ENCODE measurements at places on chromosomes 5 and 9. TPM values are rescaled to one million over a fixed set of nuclear protein-coding genes. Genes with fewer than 3 reads are reported as not detected.

MLLT3 gene
- 26.8 TPM for polyA plus RNA-seq

PCSK5 gene
- 15.9 TPM for polyA plus RNA-seq

GPSM1 gene
- 41.2 TPM for polyA plus RNA-seq

NMUR2 gene
- 0.09 TPM for polyA plus RNA-seq

GRCh38 chr5:109421956-109422355 is 12.2 kb upstream of the PJA2 start:
- DNase-seq = no peak

- peak; percentile 48 for DNase-seq
Measured at GRCh38 chr9:119533504-119533903, 164.3 kb upstream of the BRINP1 start.

DNA sequence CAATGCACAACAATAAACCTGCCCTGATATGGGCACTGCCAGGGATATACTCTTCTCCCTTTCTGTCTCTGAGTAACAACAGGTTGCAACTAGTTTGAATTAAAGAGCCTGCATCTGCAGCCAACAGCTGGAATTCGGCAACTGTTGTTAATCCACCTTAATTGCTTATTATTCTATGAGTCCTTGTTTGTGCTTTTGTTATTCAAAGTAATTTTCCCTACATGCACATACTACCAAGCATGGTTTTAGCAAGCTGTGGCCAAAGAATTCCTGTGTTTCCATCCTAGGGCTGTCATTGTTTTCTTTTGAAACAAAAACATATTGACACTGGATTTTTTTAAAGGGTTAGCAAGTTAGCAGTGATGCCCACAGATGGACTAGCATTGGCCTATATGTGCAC is 171.5 kb downstream of the EFNA5 start:
- DNase-seq = no peak

DNA sequence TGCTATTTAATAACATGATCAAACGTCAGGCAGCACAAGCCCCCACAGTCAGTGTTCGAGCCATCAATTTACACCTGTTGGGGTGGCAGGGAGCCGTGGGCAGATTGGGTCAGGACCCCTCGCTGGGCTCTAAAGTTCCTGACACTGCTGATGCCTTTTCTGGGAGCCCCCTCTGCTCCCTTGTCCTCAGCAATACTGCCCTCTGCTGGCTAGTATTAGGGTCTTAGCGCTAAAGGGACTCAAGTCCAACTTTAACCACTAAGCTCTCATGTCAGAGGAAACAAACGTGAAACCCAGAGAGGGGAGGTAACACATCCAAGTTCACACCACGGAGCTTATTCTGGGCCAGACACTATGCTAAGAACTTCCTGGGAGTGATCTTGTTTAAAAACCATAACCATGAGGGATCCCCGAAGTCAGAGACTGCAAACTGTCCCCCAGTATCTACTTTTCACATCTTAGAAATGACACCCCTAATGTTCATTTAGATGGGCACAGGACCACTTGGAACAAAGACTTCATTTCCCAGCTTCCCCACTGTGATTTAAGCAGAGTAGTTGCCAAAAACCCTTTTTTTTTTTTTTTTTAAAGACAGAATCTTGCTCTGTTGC is 20.4 kb downstream of the ANKS6 start:
- DNase-seq = peak; percentile 61

DNA sequence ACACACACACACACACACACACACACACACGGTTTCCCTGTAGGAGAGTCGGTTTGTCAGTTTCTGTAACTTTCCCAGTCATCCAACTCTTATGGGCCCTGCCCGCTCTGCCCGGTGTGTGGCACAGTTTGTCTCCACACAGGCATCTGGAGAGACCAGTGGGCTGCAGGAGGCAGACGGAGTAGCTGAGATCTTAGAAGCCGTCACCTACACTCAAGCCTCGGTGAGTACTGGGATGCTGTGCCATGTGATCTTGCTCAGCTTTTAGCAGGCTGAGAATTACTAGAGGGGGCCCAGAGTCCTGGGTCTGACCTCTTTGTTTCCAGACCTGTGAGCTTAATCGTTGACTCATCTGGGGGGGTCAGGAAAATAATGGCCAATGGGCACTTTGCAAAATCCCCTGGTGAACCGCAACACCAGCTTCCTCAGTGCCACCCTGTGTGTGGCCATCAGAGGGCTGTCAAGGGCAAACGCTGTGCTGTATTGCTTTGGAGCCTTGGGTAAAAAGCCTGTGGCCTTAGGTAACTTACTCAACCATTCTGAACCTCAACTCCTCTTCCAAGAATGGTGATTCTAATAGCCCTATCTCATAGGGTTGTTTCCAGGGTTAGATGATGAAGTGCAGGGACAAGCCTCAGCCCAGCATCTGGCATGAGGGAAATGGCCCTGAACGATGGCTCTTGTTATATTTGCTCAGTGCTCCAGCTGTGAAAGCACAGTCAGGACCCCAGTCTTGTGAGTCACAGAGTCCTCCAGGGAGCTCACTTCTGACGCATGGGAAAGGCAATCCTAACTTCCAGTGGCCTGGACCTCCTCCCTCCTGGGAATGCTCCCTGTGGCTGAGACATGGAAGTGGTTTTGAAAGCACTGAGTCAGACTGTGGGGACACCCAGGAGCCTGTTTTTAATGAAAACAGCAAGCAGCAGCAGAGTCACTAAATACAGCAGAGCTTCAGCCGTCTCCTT is 45.6 kb downstream of the COL15A1 start:
- DNase-seq = no peak

DNA sequence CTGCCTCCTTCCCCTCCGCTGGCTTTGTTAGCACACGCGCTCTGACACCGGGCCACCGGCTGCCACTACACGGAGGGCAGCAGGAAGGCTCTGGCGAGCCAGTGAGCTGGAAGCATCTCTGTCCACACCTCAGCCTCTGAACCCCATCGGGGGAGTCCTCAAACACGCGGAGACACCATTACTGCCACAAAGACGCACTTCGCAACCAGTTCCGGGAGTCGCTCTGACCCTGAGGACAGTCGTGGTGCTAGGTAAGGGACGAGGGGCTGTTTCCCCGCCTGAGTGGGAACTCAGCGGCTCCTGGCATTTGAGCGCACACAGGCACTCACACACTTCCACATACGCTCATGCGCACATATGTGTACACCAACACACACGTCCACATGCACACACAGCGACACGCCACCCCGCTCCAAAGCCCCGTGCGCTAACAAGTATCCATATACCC is 160.0 kb downstream of the C9orf152 start:
- DNase-seq = peak; percentile 24

DNA sequence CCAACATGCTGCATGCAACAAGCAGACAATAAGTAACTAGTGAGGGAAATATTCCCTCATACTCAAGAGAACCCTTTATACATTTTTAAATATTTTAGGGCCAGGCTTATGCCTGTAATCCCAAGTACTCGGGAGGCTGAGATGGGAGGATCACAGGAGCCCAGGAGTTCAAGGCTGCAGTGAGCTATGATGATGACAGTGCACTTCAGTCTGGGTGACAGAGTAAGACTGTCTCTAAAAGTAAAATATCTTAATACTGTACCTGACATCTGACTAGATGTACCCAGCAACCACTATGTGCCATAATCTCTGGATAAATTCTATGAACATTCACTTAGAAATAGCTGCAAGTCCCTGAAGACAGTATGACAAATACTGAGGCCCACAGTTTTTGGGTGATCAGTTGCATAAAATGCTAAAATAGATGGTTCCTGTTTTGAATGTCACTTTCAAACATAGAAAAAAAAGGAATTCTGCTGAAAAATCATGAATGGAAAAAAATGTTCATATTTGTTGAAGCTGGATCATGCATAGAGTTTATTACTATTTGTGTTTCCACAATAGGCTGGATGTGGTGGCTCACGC is 2.0 kb upstream of the C5orf15 start:
- DNase-seq = no peak

DNA sequence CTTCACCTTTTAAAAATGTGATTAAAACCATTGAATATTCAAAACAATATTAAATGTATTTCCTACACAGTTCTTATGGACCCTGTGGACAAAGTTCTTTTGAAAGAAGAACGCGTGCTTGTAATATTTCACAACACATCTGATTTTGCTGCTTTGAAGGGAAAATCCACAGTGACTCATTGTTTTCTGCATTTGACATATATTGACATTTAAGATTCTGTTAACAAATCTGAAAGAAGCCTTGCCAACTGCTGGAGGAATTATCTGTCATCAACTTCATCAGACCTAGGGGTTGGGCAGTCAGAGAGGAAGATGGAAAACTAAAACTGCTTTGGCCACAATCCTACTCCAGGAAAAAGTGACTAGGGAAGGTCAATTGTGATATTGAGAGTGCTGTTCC is 56.9 kb upstream of the RASEF start:
- no peak for DNase-seq

- peak; percentile 7 for DNase-seq
Measured at GRCh38 chr5:134345996-134346395, 21.0 kb downstream of the CDKL3 start.

DNA sequence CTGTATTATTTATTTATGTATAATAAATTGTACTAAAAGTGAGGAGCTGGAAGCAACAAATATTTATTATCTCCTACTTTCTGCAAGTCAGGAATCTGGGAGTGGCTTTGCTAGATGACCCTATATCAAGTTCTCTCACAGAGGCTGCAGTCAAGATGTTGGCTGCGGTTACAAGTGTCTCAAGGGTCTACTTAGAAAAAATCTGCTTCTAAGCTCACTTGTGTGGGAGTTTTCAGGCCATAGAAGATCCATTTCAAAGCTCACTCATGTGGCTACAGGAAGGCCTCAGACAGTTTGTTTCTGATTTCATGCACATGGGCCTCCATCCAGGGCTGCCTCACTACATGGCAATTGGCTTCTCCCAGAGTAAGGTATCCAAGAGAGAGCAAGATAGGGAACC is 551.1 kb downstream of the CAAP1 start:
- DNase-seq = no peak

GRCh38 chr9:13962006-13962405 is 351.9 kb downstream of the NFIB start:
- no peak for DNase-seq

All from renal pelvis (tissue), 12 donors.